ENCODE measurements at places on chromosomes 1 and 21.

DNA sequence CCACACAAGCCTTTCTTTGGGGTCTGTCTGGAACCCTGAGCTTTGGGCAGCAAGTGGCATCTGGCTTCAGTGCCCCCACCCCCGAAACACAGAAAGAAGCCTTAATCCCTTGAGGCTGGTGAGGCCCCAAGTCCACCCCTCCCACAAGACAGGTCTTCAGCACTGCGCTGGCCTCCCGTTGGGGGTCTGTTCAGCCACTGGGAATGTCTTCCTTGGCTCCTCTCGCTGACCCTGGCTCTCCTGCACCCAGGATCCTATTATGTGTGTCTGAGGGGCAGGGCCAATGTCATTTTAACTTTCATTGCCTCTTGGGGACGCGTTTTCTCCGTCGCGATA, 26.9 kb downstream of the ATP8B2 start:
- H3K27me3 ChIP-seq, result no peaks in the 10 kb centered on the region
- H3K27ac ChIP-seq, result no peak overlapping the region
- peaks cover 13% of the 10 kb centered on the region for H3K4me1 ChIP-seq
- H3K4me3 ChIP-seq, result peak overlapping the region; percentile 34
- H3K36me3 ChIP-seq, result peaks cover 14% of the 10 kb centered on the region

- no peaks in the 10 kb centered on the region for H3K36me3 ChIP-seq
- H3K27ac ChIP-seq, result no peak overlapping the region
- H3K4me1 ChIP-seq, result peaks cover 25% of the 10 kb centered on the region
- no peak overlapping the region for H3K4me3 ChIP-seq
- no peaks in the 10 kb centered on the region for H3K27me3 ChIP-seq
Observed at GRCh38 chr1:156100205-156100995, 14.1 kb upstream of the LMNA start.

DNA sequence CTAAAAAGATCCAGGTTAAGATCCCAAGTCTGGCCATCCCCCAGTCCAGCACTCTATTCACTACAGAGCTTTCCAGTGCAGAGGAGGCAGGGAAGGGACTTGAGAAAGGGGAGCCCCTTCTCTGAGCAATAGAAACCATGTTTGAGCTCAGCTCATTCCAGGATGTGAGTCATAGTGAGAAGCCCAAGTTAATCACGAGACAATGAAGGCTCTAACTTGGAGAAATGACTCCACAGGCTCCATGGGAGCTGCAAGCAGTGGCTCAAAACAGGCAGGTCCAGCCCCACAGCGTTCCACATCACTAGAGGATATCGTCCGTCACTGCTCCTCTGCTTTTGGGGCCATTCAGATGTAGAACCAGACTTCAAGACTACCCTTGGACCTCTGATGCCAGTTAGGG, 59.1 kb downstream of the CAMK2N1 start:
- H3K27ac ChIP-seq, result no peak overlapping the region
- H3K4me1 ChIP-seq, result no peaks in the 10 kb centered on the region
- DNase-seq, result no peak
- no peaks in the 10 kb centered on the region for H3K36me3 ChIP-seq
- H3K27me3 ChIP-seq, result no peaks in the 10 kb centered on the region

- peak; percentile 30 for DNase-seq
- no peaks in the 10 kb centered on the region for H3K27me3 ChIP-seq
- H3K36me3 ChIP-seq, result no peaks in the 10 kb centered on the region
- H3K27ac ChIP-seq, result no peak overlapping the region
- no peaks in the 10 kb centered on the region for H3K4me1 ChIP-seq
- H3K4me3 ChIP-seq, result no peak overlapping the region
Observed at GRCh38 chr1:206067486-206068227, 14.7 kb downstream of the RHEX start.

- no peaks in the 10 kb centered on the region for H3K27me3 ChIP-seq
- no peaks in the 10 kb centered on the region for H3K4me1 ChIP-seq
- H3K4me3 ChIP-seq, result peak overlapping the region; percentile 72
Observed at GRCh38 chr1:167554028-167554779, 642 bp upstream of the CREG1 start.

DNA sequence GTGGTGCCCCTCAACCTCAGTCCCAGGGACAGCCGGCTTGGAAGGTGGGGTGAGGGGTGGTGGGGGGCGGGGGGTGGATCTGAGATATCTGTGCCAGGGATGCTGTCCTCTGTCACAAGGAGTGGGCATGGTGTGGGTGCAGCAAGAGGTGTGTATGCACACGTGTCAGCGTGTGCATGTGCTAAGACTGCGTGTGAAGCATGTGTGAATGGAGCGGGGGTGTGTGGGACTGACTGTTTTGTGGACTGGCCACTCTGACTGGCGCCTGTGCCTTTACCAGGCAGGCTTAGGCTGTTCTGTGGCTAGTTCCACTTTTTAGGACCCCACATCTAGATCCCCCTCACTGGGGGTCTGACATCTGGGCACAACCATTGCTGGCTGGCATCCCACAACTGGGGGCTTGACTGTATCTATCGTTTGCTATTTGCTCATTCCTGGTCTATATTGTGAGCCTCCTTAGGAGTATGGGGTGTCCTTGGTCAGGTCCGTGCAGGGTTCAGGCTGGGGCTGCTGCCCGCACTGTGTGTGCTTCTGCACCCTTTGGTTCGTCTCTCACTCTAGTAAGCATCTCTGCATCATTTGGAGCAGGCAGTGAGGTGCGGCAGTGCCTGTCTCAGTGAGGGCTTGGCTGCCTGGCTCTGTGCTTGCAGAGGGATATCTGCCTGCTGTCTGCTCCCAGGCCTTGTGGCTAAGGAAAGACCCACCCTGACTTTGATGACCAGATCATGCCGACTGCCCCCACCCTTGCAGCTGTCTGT, 1.9 kb downstream of the AMPD2 start:
- peaks cover 25% of the 10 kb centered on the region for H3K4me1 ChIP-seq
- no peaks in the 10 kb centered on the region for H3K27me3 ChIP-seq
- peak overlapping the region; percentile 69 for H3K4me3 ChIP-seq
- no peak overlapping the region for H3K27ac ChIP-seq
- DNase-seq, result no peak

DNA sequence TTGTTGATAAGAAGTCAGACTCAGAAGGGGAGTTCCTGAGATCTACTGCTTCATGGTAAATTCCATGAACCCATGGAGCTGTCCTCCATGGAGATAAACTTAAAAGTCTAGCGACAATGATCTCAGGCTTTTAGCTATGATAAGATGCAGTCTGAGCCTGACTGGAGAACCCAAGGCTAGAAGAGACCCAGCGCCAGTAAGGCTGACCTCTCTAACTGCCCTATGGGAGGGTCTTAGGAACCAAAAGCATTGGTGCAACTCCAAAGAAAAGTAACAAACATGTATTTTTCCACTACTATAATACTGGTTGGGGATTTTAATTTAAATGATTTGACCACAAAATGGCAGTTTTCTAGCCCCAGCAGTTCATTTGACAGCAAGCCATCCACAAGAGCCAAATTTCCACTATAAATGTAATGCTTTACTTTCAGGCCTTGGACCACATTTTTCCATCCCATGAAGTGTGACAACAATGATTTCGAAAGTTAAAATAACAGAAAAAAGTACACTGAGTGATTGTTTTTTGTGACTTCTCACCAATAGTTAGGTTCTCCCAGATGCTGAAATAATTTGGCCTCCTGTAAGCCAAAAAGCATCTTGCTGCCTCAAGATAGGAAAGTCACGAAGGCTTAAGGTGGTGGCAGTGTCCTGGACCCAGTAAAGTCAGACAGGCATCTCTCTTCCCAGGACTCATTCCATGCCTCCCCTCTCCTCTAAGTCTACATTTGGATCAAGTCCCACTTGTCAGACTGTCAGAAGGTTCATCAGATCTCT, 43.1 kb upstream of the EXOSC10 start:
- H3K36me3 ChIP-seq, result peaks cover 34% of the 10 kb centered on the region
- no peaks in the 10 kb centered on the region for H3K27me3 ChIP-seq
- H3K27ac ChIP-seq, result no peak overlapping the region
- H3K4me1 ChIP-seq, result no peaks in the 10 kb centered on the region

- no peak overlapping the region for H3K4me3 ChIP-seq
- DNase-seq, result no peak
- no peaks in the 10 kb centered on the region for H3K36me3 ChIP-seq
Observed at GRCh38 chr21:41326414-41327080, 9.9 kb downstream of the FAM3B start.

GRCh38 chr1:211487672-211488208, 4.2 kb downstream of the RD3 start:
- H3K27me3 ChIP-seq, result no peaks in the 10 kb centered on the region
- DNase-seq, result no peak
- no peak overlapping the region for H3K27ac ChIP-seq
- no peaks in the 10 kb centered on the region for H3K36me3 ChIP-seq
- H3K4me3 ChIP-seq, result no peak overlapping the region

- DNase-seq, result no peak
- peaks cover 8% of the 10 kb centered on the region for H3K27me3 ChIP-seq
- peaks cover 5% of the 10 kb centered on the region for H3K4me1 ChIP-seq
- no peak overlapping the region for H3K4me3 ChIP-seq
- H3K36me3 ChIP-seq, result no peaks in the 10 kb centered on the region
- H3K27ac ChIP-seq, result no peak overlapping the region
Observed at GRCh38 chr1:23908453-23909341, 4.5 kb downstream of the CNR2 start.

GRCh38 chr1:83799594-83799993, 199.3 kb downstream of the TTLL7 start:
- no peak overlapping the region for H3K4me3 ChIP-seq
- H3K4me1 ChIP-seq, result no peaks in the 10 kb centered on the region
- H3K27ac ChIP-seq, result no peak overlapping the region

GRCh38 chr1:66380452-66381212, 153.3 kb upstream of the SGIP1 start:
- no peak overlapping the region for H3K27ac ChIP-seq
- H3K4me1 ChIP-seq, result peaks cover 5% of the 10 kb centered on the region
- no peak overlapping the region for H3K4me3 ChIP-seq

GRCh38 chr1:198253259-198253658, 96.5 kb downstream of the NEK7 start:
- no peak overlapping the region for H3K27ac ChIP-seq
- DNase-seq, result no peak
- no peak overlapping the region for H3K4me3 ChIP-seq
- H3K27me3 ChIP-seq, result no peaks in the 10 kb centered on the region
- H3K4me1 ChIP-seq, result no peaks in the 10 kb centered on the region

DNA sequence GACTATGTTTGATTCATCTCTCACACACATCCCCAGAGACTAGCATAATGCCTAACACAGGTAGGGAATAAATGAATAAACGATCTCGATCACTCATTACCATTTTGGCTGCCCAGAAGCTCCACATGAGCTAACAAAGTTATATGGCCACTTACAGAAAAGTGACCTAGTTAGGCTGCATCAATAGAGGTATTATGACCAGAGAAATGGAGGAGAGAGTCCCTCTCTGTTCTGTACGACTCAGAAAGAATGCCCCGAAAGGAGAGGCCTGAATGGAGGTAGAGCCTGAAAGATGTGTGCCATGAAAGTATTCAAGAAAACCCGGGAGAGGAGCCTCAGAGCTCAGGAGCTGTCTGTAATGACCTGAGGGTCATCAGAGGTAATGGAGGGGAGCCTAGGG, 208.2 kb upstream of the GRIK3 start:
- H3K27ac ChIP-seq, result no peak overlapping the region
- DNase-seq, result no peak
- peaks cover 18% of the 10 kb centered on the region for H3K4me1 ChIP-seq
- no peaks in the 10 kb centered on the region for H3K27me3 ChIP-seq
- no peaks in the 10 kb centered on the region for H3K36me3 ChIP-seq
- no peak overlapping the region for H3K4me3 ChIP-seq

DNA sequence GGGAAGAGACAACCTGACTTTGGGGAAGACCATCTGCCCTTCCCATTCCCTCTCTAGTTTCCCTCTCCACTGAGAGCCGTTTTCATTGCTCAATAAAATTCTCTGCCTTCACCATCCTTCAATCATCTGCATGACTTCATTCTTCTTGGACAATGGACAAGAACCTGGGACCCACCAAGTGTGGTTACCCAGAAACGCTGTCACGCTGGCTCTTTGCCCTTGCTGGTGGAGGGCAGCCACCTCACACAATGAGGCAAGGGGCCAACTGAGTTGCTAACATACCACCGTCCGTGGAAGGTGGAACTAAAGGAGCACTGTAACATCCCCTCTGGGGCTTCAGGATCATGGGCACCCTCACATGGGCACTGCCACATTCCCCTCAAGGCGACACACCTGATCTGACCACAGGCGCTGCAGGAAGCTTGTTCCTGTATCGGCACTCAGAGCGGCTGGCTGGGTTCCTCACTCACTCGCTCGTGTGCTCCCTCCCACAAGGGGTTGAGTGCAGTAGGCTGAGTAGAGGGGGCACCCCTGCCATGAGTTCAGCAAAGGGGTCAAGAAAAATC, 652.4 kb downstream of the PLPP3 start:
- no peak for DNase-seq
- no peaks in the 10 kb centered on the region for H3K27me3 ChIP-seq
- no peak overlapping the region for H3K27ac ChIP-seq
- H3K36me3 ChIP-seq, result no peaks in the 10 kb centered on the region

All from H1 (cell line).